Renal pelvis (tissue), 12 donors: ENCODE measurements at places on chromosomes 12 and 14. TPM values are rescaled to one million over a fixed set of nuclear protein-coding genes. Genes with fewer than 3 reads are reported as not detected.
A peak's percentile ranks its signal among the peaks of the same experiment; 100 is the strongest.

Gene SYNE3
- polyA plus RNA-seq: 2.0 TPM

Gene RIMBP2
- 23.9 TPM for polyA plus RNA-seq

Gene SLC6A12
- polyA plus RNA-seq: 15.3 TPM

Gene NAV3
- 9.4 TPM for polyA plus RNA-seq

Gene OTX2
- polyA plus RNA-seq: not detected

Gene ARHGEF25
- 33.4 TPM for polyA plus RNA-seq

Gene NOC4L
- polyA plus RNA-seq: 22.8 TPM

Gene KCNMB4
- 24.7 TPM for polyA plus RNA-seq

Gene IRAK3
- 3.8 TPM for polyA plus RNA-seq

Gene NKX2-1
- polyA plus RNA-seq: not detected

GRCh38 chr12:124551268-124552144 is 15.9 kb downstream of the NCOR2 start:
- peak; percentile 88 for DNase-seq

DNA sequence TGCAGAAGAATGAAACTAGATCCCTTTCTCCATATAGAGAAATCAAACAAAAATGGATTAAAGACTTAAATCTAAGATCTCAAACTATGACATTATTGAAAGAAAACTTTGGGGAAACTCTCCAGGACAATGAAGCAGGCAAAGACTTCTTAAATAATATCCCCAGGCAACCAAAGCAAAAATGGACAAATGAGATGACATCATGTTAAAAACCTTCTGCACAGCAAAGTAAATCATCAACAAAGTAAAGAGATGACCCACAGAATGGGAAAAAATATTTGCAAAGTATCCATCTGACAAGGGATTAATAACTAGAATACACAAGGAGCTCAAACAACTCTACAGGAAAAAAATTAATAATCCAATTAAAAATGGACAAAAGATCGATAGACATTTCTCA is 101.0 kb downstream of the RALGAPA1 start:
- DNase-seq: no peak

- no peak for DNase-seq
Observed at GRCh38 chr12:77025782-77026314, 39.5 kb downstream of the E2F7 start.

GRCh38 chr12:65266408-65266807 is 12.1 kb upstream of the MSRB3 start:
- no peak for DNase-seq

- no peak for DNase-seq
Observed at GRCh38 chr12:84198294-84198946, 714.2 kb downstream of the SLC6A15 start.

DNA sequence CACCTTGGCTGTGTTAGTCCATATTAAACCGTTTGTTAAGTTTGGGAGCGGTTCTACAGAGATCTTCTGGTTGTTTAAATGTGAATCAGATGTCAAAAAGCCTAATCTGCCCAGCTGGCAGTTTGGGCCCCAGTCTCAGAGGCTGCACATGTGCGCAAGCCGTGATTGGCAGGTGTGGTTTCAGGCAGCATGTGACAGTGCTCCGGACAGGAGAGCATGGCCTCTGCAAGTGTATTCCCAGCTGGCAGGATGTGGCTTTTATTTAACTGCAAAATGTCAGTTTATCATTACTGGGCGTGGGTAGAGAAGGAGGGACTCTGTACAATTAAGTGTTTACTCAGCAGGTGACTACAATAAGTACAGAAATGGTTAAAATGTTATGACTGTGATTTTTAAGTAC is 77.5 kb downstream of the PELI2 start:
- DNase-seq: no peak

DNA sequence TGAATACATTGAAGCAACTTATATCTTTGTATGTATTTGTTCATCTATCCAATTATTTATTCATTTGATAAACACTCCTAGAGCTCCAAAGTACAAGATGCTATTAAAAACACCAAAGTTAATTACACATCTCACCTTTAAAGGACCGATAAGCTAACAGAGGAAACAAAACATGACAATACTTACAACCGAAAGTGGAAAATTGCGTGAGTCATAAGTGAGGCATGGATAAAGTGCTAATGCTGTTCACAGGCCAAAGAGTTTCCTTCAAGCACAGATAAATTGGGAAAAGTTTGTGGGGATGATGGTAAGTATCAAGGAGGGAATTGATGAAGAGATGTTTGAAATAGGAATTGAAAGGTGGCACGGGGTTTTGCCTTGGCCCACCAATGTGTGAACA is 172.8 kb upstream of the KITLG start:
- no peak for DNase-seq

- no peak for DNase-seq
Observed at GRCh38 chr12:81089412-81089811, 11.5 kb downstream of the ACSS3 start.

GRCh38 chr14:67468378-67468730 is 20.2 kb downstream of the TMEM229B start:
- DNase-seq: no peak

GRCh38 chr12:49777800-49778748 is 36.7 kb downstream of the TMBIM6 start:
- peak; percentile 23 for DNase-seq

DNA sequence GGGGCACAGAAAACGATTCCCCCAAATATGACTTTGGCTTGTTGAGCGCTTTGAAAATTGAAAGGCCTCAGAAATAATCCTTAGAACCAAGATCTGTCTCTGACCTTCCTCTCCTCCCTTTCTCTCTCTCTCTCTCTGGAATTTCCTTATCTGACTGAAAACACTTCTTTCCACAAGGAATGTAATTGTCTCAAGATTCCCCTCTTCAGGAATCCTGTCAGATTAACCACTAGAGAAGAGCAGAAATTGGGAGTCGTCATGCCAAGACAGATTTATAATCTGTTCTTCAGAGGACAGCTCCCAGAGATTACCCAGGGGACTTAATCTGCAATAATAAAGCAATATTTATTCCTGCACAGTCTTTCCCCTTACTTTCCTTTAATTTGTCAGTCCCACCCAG is 317.6 kb downstream of the ACSS3 start:
- no peak for DNase-seq

- no peak for DNase-seq
Observed at GRCh38 chr12:54629925-54630324, 4.8 kb downstream of the LACRT start.

DNA sequence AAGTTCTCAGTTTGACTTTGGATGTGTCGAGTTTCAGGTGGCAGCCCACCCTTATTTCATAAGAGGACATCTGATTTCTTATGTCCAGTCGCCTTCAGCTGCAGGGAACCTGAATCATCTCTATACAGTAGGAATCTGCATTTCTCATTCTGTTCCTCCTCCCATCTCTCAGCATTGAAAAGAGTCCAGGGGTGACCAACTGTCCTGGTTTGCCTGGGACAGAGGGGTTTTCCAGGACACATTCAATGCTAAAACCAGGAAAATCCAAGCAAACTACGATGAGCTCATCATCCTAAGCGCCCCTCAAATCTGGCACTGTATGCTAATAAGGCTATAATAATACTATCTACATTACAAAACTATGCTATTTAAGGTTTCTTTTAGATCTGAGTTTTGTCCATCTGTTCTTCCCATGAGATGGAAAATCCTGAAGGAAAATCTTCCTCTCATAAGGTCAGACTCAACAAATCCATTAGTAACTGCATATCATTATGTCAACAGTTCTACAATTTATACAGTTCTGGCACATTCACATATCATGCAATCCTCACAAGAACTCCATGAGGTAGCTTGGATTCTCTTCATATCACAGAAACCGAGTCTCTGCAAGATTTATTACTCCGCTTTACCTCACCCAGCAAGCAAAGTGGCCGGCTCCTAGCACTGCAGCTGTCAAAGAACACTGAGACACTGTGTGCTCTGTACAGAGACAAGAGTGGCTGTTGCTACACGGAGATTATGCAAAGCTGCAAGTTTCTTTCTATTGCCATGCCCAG is 15.6 kb upstream of the CALM1 start:
- no peak for DNase-seq

DNA sequence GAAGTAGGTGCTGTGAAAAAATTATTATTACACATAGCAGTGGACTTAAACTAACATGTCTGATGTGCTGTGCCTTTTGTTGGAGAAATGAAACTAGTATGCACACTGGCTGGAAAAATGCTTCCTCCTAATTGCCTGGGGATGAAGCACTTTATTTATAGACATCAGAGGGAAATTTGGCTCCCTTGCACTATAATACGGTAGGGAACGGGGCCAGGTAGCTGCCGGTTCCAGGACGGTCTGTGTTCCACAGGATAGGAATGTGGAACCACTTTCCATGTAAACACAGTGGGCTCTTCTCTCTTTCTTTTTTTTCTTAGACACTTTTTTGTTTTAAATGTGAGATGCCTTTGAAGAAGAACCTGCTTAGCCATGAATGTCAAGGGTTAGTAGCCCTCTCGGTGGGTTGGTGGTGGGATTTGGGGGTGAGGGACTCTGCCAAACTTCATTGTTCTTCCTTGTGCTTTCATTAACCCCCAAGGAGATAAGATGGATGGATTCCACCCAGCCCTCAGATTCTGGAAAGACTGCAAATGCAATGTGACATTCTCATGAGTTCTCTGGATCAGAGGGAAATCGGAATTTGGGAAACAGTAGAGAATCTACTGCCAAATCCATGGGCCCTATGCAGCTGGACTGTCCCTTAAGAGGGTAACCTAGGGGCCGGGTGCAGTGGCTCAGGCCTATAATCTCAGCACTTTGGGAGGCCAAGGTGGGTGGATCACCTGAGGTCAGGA is 58.0 kb upstream of the GSC start:
- DNase-seq: no peak

GRCh38 chr14:51950007-51950406 is 39.3 kb upstream of the RTRAF start:
- no peak for DNase-seq

- DNase-seq: no peak
Observed at GRCh38 chr12:2154050-2154449, 101.3 kb downstream of the CACNA1C start.

DNA sequence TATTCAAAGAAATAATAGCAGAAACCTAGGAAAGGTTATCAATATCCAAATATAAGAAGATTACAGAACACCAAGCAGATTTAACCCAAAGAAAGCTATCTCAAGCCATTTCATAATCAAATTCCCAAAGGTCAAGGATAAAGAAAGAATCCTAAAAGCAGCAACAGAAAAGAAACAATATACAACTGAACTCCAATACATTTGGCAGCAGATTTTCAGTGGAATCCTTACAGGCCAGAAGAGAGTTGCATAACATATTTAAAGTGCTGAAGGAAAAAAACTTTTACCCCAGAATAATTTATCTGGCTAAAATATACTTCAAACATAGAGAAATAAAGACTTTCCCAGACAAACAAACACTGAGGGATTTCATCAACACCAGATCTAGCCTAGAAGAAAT is 54.3 kb downstream of the DENND5B start:
- DNase-seq: no peak

DNA sequence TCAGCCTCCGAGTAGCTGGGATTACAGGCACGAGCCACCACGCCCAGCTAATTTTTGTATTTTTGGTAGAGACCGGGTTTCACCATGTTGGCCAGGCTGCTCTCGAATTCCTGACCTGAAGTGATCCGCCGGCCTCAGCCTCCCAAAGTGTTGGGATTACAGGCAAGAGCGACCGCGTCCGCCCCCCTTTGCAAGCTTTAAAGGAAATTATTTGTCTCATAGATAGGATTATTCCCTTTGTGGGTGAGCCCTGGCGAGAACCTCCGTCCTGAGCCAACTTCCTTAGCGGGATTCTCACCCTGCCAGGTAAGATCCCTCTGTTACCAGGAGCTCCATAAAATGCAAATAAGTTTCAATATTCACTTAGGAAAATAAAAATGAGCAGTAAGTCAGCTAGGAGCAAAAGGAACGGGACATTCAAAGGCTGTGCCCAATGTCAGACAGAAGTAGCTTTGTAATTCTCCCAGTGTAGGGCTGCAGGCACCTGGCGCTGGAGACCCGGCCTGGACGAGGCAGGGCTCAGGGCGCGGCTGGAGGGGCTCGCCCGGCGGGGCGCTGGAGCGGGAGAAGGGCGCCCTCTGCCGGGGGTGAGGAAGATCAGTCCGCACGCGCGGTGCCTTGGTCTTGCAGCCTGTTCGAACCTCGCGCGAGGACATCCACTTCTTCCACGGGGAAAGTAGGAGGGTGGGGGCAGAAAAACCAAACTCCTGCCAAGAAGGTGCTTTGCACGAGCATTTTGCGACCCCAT is 47.2 kb upstream of the PLXNC1 start:
- DNase-seq: peak; percentile 73

DNA sequence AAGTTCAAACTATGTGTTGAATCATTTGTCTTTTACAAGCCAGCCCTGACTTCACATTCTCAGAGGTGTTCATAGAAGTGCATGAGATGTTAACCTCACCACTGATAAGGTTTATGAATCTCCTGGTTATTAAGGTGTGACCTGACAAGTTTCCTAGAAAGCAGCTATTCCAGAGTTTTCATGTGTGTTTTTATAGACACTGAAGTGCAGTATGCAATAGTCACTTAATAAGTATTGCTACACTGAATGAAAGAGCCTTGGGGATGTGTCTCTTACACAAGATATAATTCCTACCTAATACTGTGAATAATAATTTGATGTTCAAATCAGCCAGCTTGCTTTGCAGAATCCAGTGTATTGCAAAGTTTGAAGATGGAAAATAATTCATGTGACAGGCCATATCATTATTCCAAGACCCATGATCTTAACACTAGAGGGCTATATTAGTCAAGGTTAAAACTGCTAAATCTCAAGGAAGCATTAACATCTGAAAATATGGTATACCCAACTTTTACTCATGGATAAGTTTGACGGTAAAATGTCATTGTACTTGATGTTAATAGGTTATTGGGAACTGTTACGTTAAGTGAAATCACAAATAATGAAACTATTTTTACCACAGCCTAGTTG is 13.0 kb downstream of the SLC25A3 start:
- no peak for DNase-seq

- no peak for DNase-seq
Observed at GRCh38 chr12:108310489-108310888, 28.6 kb downstream of the CMKLR1 start.

GRCh38 chr12:16352481-16352880 is 5.0 kb downstream of the MGST1 start:
- DNase-seq: no peak

DNA sequence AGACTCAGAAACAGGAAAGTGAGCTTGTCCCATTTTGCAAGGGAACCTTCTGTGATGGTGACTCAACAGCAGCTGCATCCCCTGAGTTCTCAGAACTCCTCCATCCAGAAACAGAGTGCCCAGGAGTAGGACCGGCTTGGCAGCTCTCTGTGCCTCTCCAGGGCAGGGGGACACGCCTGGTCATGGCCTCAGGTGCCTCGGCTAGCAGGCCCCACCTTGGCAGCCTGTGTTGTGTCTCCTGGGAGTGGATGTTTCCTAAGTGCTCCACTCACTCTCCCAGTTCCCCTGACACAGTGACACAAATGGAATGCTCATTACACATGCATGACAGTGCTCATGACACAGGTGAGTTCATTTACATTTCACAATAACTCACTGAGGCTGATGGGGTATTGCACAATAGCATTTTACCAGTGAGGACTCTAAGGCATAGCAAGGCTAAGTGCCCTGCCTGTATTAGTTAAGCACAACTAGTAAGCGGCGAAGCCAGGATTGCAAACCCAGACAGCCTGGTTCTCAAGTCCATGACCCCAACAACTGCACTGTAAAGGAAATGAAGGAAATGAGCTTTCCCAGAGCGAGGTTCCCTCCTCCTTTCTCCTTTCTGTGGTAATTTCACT is 47.4 kb downstream of the CALM1 start:
- DNase-seq: no peak
